Sigmoid colon (tissue), 7 donors: ENCODE measurements at places on chromosomes 5 and 9. TPM values are rescaled to one million over a fixed set of nuclear protein-coding genes. Genes with fewer than 3 reads are reported as not detected.

- DNase-seq: peak; percentile 92
Measured at GRCh38 chr9:35790385-35791296, 750 bp upstream of the NPR2 start.

- no peak for DNase-seq
Measured at GRCh38 chr5:160366230-160366629, 4.2 kb downstream of the C1QTNF2 start.

DNA sequence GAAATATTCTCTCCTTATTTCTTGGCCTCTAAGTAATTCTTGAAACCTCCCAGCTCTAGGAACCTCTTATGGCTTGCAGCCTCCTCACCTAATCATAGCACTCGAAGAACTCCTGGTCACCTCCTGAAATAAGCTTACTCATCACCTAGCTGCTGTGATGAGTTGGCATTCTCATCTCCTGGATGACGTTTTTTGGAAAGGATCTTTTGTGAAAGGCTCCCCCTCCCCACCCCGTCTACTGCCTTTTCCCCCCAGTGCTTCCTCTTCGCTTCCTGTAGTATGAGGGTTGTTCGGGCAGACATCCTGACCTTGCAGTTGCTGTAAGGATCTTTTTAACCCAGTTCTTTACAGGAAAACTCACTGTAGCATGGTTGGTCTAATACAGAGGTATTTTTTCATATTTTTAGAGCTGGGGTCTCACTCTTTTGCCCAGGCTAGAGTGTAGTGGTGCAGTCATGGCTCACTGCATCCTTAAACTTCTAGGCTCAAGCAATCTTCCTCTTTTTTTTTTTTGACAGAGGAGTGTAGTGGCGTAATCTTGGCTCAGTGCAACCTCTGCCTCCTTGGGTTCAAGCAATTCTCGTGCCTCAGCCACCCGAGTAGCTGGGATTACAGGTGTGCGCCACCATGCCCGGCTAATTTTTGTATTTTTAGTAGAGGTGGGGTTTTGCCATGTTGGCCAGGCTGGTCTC lies 41.8 kb downstream of the ARHGAP26 start:
- DNase-seq: no peak

GRCh38 chr5:116686438-116686837 lies 111.8 kb upstream of the SEMA6A start:
- DNase-seq: no peak

GRCh38 chr5:102010644-102011043 lies 285.4 kb downstream of the SLCO4C1 start:
- no peak for DNase-seq

DNA sequence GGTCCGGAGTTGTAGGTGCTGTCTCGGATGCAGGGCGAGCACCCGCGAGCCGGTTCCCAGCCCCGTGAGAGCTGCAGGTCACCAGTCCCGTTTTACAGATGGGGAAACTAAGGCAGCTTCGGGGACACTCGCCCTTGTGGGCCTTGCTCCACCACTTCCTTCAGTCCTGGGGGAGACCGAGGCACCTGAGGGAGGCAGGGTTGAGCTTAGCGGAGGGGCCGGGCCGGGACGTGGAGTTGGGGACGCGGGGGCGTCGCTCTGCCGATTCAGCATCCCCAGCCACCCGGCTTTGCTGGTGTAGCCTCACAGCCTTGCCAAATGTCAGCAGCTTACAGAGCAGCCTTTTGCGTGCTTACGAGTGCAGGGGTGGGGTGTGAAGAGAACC lies 530 bp downstream of the BBLN start:
- no peak for DNase-seq

The PCDHGA6 gene
- 13.6 TPM for total RNA-seq

The CDO1 gene
- 16.8 TPM for total RNA-seq
